NCI-H345 (cell line): ENCODE measurements at places on chromosomes 4 and X.

GRCh38 chrX:105313596-105313995, 93.1 kb upstream of the TEX13A start:
- no peak for DNase-seq

GRCh38 chr4:84973856-84974255, 7.4 kb upstream of the WDFY3 start:
- DNase-seq: no peak

GRCh38 chr4:143185253-143186107, 763 bp downstream of the USP38 start:
- DNase-seq: peak; percentile 34

GRCh38 chr4:143633833-143634232, 66.6 kb downstream of the FREM3 start:
- DNase-seq: no peak

DNA sequence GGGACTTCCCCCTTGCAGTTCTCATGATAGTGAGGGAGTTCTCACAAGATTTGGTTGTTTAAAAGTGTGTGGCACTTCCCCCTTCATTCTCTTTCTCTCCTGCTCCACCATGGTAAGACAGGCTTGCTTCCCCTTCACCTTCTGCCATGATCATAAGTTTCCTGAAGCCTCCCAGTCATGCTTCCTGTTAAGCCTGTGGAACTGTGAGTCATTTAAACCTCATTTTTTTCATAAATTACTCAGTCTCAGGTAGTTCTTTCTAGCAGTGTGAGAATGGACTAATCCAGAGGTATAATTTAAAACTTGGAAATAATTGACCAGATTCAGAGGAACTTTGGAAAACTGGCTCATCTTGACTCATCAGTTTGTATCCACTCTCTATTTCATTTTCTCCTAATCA, 129.0 kb downstream of the TMEM47 start:
- DNase-seq: no peak

GRCh38 chr4:38328989-38329729, 334.8 kb upstream of the KLF3 start:
- DNase-seq: no peak

GRCh38 chr4:61716426-61716825, 516.3 kb downstream of the ADGRL3 start:
- DNase-seq: no peak

GRCh38 chrX:43949669-43950068, 23.5 kb downstream of the NDP start:
- DNase-seq: no peak

DNA sequence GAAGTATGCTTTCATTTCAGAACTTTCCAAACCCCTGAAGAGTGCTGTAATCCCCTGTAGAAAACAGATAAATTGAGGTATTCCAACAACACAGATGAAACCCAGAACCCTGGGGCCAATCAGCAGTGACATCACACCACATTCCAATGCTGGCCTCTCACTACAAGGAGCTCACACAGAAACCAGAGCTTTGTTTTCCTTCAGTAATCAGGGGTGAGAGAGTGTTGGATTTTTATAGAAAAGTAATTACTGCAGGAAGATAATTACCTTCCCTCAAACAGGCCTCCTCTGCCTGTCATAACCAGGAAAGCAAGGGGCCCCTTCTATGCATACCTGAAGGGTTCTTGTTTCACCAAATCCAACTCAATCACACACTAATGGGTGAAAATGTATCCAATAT, 246.2 kb downstream of the SCFD2 start:
- DNase-seq: no peak

DNA sequence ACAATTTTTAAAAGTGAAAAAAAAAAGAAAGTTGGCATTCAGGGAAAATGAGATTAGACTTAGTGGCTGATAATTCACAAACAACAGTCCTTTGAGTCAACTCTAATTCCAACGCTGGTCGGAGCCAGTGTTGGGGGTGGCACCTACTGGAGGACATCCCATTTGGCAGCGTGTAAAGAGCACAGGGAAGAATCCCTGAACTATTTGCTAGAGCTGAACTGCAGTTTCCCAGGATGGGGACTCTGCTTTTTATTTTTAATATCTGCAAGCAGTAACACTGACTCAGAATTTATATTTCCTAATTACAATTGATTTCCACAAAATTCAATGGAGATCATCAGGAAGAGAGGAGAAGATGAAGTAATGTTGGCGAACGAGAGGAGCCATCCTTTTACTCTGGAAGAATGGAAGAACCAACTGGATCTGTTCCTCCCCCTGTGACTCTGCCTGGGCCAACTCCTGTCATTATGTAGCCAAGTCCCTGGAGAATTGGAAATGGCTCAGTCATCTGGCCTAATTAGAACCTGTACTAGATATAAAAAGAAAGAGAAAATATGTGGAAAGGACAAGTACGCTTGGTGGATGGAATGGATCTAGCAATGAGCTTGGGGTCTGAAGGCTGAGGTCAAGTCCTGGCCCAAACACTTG, 76.7 kb downstream of the IRF2 start:
- DNase-seq: no peak

- peak; percentile 2 for DNase-seq
Measured at GRCh38 chrX:136162827-136163570, 15.7 kb downstream of the FHL1 start.

DNA sequence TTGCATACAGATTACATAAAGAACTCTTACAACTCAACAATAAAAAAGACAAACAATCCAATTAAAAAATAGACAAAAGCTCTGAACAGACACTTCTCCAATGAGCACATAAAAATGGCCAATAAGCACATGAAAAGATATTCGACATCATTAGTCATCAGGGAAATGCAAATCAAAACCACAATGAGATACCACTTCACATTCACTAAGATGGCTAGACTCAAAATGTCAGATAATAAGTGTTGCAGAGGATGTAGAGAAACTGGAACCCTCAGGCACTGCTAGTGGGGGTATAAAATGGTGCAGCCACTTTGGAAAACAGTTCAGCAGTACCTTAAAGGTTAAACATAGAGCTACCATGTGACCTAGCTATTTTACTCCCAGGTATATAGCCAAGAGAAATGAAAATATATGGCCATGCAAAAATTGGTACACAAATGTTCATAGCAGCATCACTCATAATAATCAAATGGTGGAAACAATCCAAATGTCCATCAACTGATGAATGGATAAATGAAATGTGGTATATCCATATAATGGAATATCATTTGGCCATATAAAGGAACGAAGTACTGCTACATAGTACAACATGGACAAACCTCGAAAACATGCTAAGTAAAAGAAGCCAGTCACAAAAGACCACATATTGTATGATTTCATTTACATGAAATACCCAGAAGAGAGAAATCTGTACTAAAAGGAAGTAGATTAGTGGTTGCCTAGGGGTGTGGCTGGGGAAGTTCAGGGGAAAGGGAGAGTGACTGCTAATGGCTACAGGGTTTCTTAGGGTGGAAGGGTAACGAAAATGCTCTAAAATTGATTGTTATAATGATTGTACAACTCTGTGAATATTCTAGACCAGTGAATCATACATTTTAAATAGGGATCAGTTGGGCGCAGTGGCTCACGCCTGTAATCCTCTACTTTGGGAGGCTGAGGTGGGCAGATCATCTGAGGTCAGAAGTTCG, 29.4 kb downstream of the SASH3 start:
- no peak for DNase-seq

GRCh38 chrX:76159453-76159852, 13.4 kb upstream of the PBDC1 start:
- DNase-seq: no peak

DNA sequence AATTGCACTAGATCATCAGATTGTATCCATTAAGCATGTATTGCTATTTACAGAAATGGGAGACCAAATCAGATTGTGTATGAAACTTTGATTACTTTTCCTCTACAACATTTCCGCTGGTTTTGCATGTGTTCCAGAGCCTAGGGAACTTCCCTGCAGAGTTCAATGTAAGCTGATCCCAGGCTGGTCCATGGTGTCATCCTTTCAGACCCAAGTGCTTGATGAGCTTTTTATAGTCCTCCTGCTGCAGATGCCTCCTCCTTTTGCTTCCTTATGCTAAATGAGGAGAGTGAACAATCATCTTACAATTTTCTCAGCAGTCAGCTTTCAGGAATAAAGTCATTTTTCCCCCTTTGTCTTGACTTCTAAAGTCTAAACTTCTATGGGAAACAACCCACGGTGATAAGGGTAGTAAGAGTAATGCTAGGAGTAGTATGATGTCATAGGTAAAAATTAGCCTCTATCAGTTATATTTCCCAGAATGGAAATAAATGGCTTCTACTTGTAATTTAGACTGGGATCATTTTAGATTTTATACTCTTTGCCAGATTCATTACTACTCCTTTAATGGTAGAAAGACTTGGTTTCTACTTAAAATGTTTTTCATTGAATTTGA, 55.1 kb upstream of the SLC4A4 start:
- no peak for DNase-seq

GRCh38 chrX:119121341-119121740, 6.3 kb downstream of the KIAA1210 start:
- DNase-seq: no peak

DNA sequence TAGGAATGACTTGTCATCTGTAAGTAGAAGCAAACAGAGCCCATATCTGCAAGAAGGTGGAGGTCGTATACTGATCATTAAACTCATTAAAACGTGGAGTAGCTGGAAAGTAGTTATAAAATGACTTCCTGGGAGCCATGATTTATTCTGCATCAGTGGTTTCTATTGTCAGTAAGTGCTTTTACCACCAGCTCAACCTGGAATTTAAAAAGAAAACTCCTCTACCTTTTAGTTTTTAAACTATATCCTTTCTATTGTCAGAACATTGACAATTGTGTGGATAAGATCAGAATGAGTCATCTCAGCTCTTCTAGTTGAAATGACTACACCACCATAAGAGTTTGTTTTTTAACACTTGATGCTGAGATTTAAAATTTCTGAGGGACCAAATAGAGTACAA, 651.2 kb upstream of the GALNT7 start:
- DNase-seq: peak; percentile 62

GRCh38 chr4:111269439-111269838, 646.6 kb upstream of the PITX2 start:
- no peak for DNase-seq

DNA sequence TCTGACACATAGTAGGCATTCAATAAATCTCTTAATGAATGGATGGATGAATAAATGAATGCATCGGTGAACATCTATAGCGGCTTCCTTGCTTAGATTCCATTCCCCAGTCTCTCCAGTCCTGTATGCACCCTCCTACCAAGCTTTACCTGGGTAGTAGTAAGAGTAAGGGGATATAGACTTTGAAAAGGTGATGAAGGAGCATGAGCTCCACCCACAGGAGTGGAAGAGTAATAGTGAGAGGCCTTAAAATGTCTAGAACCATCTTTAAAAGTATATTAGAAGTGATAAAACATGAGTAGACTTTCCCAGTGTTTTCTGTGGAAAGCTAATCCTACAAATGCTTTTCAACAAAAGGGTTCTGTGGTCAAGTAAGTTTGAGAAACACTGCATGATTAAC, 35.5 kb upstream of the GPC3 start:
- DNase-seq: no peak

GRCh38 chr4:71978210-71978835, 53.5 kb upstream of the NPFFR2 start:
- no peak for DNase-seq

DNA sequence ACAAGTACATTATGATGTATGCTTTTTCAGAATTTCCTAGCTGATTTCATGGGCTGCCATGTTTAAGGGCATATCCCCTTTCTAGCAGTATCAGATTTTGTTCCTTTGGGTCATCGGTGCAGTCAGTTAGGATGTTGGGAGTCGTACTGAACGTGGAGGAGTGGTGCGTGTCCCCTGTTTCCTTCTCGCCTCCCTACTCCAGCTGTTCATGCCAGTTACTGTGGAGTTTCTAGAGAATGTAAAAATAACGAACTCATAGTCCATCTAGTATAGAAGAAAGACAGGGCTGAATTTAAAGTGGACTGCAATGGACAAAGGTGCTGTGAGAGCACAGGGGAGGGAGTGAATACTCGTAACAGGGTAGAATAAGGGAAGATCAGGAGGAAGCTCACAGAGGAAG, 111.3 kb downstream of the CEP135 start:
- no peak for DNase-seq

GRCh38 chrX:100812216-100813158, 7.7 kb upstream of the CSTF2 start:
- no peak for DNase-seq

DNA sequence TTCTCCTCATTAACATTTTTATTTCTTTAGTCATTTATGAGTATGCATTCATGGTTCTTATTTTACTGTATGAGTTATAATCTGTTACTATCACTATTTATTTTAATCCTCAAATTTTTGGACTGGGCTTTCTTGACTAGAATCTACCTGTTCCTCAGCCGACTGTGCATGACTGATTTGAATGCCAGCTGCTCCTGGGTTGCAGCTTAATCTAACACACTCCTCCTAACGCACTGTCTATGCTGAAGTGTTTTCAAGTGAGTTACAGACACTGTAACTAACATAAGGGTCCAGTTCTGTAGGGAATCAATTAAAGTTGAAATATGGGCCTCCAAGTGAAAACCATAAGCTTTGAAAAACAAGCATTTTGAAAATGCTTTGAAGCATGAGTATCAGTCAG, 137.4 kb upstream of the ARSJ start:
- DNase-seq: peak; percentile 2

GRCh38 chr4:123398066-123398852, 1.7 kb downstream of the SPRY1 start:
- peak; percentile 57 for DNase-seq

- no peak for DNase-seq
Measured at GRCh38 chrX:17170973-17171372, 204.0 kb upstream of the NHS start.

GRCh38 chrX:24292353-24292752, 21.5 kb downstream of the SUPT20HL2 start:
- no peak for DNase-seq

DNA sequence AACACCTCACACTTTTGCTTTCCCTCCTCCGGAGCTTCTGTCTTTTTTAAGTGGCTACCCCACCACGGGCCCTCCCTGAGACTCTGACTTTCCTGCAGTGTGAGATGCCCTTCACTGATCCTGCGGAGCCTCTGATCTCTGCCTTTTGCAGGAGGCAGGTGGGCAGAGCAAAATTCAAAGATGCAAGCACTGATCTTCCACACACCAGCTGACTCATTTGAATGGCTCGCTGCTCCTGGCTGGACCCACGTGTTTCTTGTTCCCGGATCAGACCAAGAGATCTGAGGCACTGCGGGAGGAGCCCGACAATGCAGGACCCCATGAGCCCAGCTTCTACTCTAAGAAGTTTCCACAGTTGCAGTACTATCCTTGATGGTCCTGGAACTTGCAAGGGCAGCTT, 1607.9 kb upstream of the TENM3 start:
- DNase-seq: no peak
